Neural crest cell (in vitro differentiated cells): ENCODE measurements at places on chromosomes 5 and 9. TPM values are rescaled to one million over a fixed set of nuclear protein-coding genes. Genes with fewer than 3 reads are reported as not detected.

DNA sequence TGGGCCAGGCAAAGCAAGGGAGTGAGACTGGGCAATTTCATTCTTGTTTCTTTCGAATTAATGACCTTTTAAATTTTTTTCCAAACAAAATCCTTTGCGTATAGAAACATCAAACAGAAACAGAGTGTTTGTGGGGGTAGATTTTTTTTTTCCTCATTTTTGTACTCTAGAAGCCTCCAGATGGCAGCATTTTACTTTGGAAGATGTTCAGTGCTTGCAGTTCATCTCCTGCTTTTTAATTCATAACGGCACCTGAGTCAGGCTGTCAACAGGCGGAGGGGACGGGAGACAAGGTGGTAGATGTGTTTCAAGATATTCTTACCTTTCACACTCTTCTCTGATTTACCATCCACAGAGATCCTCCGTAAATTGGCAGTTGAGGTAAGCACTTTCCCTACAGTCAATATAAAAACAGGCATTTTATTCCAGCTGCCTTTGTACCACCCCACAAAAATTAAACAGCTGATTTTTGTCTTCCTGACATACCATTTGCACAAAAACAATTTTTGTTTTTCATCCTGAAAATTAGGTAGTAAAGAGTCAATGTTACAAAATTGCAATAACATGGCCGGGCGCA, 99.5 kb upstream of the FBXL17 start:
- H3K27ac ChIP-seq, result no peak overlapping the region
- H3K4me1 ChIP-seq, result no peaks in the 10 kb centered on the region
- no peak overlapping the region for H3K4me3 ChIP-seq
- DNase-seq, result no peak

DNA sequence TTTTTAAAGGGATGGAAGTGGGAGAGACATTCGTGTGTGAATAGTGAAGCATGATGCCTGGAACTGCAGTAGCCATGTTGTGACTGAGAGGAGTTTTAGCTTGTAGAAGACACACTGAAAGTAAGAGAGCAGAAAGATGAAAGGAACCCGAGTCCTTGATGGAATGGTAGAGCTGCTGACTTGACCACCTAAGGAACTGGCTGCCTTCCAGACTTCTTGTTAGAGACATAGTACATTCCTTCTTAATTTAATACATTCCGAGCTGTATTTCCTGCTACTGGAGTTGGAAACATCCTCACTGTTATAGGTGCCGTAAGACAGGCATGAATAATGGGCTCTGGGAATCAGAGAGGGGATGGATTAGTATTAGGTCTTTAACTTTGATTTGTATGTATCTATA, 7.4 kb downstream of the CER1 start:
- peaks cover 5% of the 10 kb centered on the region for H3K36me3 ChIP-seq
- H3K27me3 ChIP-seq, result peaks cover 4% of the 10 kb centered on the region
- H3K4me3 ChIP-seq, result no peak overlapping the region
- DNase-seq, result no peak
- H3K4me1 ChIP-seq, result no peaks in the 10 kb centered on the region

BTNL8 gene
- not detected in 2 replicates for total RNA-seq

DNA sequence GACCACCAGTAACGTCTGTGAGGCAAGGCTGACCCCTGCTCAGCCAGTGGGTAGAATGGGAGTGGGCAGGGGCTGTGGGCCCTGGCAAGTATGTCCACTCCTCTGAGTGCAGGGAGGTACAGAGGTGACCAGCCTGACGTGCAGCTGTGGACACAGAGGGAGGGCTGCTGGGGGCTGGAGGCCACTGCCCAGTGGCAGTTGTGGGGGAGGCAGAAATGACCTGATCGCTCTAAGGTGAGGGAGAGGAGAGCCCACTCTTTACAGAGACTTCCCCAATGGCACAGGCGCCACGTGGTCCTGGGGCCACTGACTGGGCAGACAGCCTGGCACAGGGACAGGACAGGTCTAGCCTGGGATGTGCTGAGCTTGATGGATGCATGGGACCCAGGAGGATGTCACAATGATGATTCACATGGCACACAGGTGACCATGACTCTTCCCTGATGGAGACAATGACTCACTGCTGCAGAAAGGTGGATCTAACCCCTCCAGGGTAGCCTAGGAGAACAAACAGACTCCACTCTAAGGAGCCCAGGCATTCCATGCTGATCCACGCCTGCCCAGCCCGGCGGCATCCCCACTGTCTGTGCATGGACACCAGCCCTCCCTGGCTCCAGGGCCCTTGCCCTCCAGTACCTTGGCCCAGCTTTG, 7.7 kb downstream of the LPCAT1 start:
- no peaks in the 10 kb centered on the region for H3K27me3 ChIP-seq
- DNase-seq, result no peak
- H3K36me3 ChIP-seq, result no peaks in the 10 kb centered on the region
- H3K27ac ChIP-seq, result peak overlapping the region; percentile 43
- peaks cover 37% of the 10 kb centered on the region for H3K4me1 ChIP-seq

GRCh38 chr5:35324679-35325078, 94.4 kb upstream of the PRLR start:
- no peak for DNase-seq
- no peaks in the 10 kb centered on the region for H3K27me3 ChIP-seq
- no peak overlapping the region for H3K4me3 ChIP-seq
- no peak overlapping the region for H3K27ac ChIP-seq

GRCh38 chr5:178392386-178392785, 159.8 kb upstream of the PHYKPL start:
- peak overlapping the region; percentile 10 for H3K4me3 ChIP-seq
- no peaks in the 10 kb centered on the region for H3K27me3 ChIP-seq
- H3K4me1 ChIP-seq, result peaks cover 41% of the 10 kb centered on the region

STC2 gene
- 2.6 and 3.8 TPM in 2 replicates for total RNA-seq

CATSPER3 gene
- 0.36 and 0.54 TPM in 2 replicates for total RNA-seq

DNA sequence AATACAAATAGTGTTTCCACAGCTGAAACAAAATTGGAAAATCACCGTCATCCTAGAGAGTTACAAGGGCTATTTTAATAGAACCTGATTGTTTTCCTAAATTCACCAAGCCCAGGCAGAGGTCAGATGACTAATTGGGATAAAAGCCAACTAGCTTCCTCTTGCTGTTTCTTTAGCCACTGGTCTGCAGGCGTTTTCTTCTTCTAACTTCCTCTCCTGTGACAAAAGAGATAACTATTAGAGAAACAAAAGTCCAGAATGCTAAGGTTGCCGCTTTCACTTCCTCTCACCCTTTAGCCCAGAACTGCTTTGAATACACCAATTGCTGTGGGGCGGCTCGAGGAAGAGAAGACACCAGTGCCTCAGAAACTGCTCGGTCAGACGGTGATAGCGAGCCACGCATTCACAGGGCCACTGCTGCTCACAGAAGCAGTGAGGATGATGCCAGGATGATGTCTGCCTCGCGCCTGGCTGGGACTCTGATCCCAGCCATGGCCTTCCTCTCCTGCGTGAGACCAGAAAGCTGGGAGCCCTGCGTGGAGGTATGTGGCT, at the start of gene TLR4:
TLR4 (plus strand) TSS at position 380 of the 552 bp plus-strand sequence; CDS start at position 450, 70 bp downstream.
- no peaks in the 10 kb centered on the region for H3K36me3 ChIP-seq
- peaks cover 40% of the 10 kb centered on the region for H3K4me1 ChIP-seq
- peak within 1 kb of the TSS; percentile 89 for H3K27ac ChIP-seq
- peak within 1 kb of the TSS; percentile 50 for H3K4me3 ChIP-seq
- peak; percentile 2 for DNase-seq
